ENCODE measurements at places on chromosomes 11 and 22. TPM values are rescaled to one million over a fixed set of nuclear protein-coding genes. Genes with fewer than 3 reads are reported as not detected.

DNA sequence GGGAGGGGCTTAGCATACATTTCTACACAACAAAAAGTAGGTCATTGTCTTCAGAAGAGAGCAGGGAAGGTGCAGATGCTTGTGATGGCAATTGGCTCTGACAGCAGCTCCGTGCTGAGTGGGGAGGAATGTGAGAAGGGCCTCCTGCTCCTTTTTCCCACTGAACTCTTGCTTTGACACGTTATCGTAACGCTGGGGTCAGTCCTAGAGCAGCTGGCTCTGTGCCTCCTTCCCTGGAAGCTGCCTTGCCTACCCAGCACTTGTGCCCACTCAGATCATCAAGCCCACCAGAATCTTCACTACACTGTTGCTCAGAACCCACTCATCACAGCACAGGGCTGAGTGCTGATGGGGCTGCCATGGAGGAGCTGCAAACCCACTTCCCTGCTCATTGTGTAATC, 14.9 kb upstream of the NAV2 start:
- H3K4me1 ChIP-seq: peaks cover 35% of the 10 kb centered on the region
- no peak overlapping the region for H3K27ac ChIP-seq
- H3K4me3 ChIP-seq: no peak overlapping the region
- no peaks in the 10 kb centered on the region for H3K27me3 ChIP-seq

GRCh38 chr11:105907319-105907718, 114.7 kb downstream of the MSANTD4 start:
- no peaks in the 10 kb centered on the region for H3K4me1 ChIP-seq
- no peak for DNase-seq
- H3K4me3 ChIP-seq: no peak overlapping the region
- H3K27ac ChIP-seq: no peak overlapping the region

GRCh38 chr22:41301085-41302020, at the start of gene ZC3H7B:
Gene ZC3H7B, plus strand, starts transcription at chr22:41301525. Its CDS starts 19,136 bp downstream, at chr22:41320661.
- peak within 1 kb of the TSS; percentile 100 for H3K4me3 ChIP-seq
- peaks cover 48% of the 10 kb centered on the region for H3K4me1 ChIP-seq
- no peaks in the 10 kb centered on the region for H3K27me3 ChIP-seq

DNA sequence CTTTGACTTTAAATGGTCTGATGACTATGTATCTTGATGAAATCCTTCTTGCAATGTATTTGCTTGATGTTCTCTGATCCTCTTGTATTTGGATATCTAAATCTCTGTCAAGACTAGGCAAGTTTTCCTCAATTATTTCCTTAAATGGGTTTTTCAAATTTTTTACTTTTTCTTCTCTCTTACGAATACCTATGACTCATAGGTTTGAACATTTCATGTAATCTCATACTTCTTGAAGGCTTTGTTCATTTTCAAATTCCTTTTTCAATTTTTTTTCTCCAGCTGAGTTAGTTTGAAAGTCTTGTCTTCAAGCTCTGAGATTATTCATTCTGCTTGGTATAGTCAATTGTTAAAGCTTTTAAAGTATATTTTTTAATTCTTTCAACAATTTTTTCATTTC, 13.1 kb downstream of the OR10W1 start:
- DNase-seq: no peak
- no peak overlapping the region for H3K27ac ChIP-seq
- no peak overlapping the region for H3K4me3 ChIP-seq
- no peaks in the 10 kb centered on the region for H3K36me3 ChIP-seq
- no peaks in the 10 kb centered on the region for H3K27me3 ChIP-seq

DNA sequence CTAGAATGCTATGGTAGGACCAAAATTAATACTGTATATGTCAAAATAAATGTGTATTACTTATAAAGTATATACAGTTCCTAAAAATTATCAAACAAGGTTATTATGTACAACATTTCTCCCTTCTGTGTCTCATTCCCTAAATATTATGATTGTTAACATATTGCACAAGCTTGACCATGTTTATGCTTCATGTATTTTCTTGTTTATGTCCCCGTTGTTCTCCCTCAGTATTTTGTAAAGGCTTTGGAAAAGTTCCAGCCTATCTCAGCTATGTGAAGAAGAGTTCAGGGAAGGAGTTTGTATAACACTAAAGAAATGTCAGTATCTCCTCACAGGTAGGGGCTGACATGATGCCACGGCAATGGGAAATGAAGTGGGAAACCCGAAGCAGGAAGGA, 19.6 kb downstream of the ADM start:
- peaks cover 35% of the 10 kb centered on the region for H3K4me1 ChIP-seq
- no peak for DNase-seq
- H3K36me3 ChIP-seq: no peaks in the 10 kb centered on the region
- H3K4me3 ChIP-seq: no peak overlapping the region
- no peaks in the 10 kb centered on the region for H3K27me3 ChIP-seq
- peak overlapping the region; percentile 59 for H3K27ac ChIP-seq

DNA sequence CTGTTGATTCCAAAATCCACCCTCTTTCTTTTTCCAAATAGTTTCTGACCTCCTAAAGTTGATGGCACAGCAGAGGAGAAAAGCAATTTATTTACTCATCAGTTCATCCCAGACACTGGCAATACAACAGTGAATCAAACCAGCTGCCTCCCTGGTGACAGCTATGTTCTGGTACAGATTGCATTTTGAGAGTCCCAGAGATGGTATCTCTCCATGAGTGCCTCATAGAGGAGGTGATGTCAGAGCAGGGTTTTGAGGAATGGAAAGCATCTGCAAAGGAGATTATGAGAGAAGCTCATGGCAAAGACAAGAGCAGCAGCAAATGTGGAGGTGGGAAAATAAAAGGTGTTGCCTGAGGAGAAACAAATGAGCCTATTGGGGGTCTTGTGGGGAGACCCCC, 377.2 kb downstream of the MN1 start:
- H3K4me3 ChIP-seq: no peak overlapping the region
- H3K27ac ChIP-seq: no peak overlapping the region
- no peaks in the 10 kb centered on the region for H3K27me3 ChIP-seq
- peaks cover 14% of the 10 kb centered on the region for H3K4me1 ChIP-seq
- no peaks in the 10 kb centered on the region for H3K36me3 ChIP-seq

DNA sequence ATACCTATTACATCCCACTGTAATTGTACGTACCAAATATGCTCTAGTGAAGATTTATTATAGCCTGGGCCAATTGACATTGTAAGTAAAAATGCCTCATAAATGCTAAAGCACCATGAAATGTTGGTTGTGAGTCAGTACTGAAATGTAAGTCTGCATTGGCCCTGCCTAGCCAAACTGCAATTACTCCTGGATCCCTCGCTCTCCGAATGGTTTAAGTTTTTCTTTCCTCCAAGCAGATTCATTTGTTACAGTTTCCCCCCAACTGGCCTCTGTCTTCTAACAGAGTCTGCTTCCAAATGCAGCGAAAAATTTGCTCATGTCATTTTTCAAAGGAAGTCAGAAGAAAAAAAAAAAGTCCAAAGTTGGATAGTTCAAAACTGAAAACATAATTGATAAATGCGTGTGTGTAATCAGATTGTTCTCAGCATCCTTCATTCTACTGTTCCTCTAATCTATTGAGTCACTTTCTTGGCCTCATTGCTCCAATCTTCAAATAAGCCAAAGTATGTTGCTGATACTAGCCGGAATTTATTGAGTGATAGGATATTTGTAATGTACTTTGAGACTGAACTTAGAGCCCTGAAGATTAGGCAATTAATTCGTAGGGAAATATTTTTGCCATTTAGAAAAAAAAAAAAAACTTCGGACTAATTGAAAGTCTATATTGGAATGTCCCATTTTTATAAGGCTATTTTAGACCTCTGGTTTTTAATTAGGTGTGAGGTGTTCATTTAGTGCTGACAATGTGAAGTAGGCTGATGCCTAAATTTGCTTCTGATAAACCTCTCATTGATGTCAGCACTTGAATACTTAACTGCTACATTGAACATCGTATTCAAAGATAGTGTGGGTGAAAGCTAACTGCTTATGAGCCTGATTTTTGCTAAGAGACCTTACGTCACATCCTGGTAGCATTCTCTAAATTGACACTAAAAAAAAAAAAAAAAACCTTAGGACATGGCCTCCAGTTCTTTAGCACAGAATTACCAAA, 93.4 kb downstream of the WT1 start:
- H3K4me3 ChIP-seq: no peak overlapping the region
- no peaks in the 10 kb centered on the region for H3K36me3 ChIP-seq
- no peaks in the 10 kb centered on the region for H3K4me1 ChIP-seq
- H3K27me3 ChIP-seq: no peaks in the 10 kb centered on the region
- no peak overlapping the region for H3K27ac ChIP-seq
- DNase-seq: no peak

DNA sequence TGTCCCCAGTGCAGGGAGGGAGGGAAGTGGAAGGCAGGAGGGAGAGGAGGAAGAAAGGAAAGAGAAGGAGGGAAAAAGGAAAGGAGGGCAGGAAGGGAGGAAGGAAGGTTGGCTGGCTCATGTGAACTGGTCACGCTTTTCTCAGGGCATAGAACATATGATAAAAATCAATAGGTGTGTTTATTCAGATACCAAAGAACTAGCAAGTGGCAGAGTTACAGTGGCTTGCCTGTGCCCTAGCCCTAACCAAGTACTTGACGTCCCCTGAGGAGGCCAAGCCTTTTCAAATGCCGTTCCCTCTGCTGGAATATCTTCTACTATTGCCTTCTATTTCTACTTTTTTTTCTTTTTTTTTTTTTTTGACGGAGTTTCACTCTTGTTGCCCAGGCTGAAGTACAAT, 33.5 kb downstream of the CHRDL2 start:
- H3K36me3 ChIP-seq: no peaks in the 10 kb centered on the region
- no peak for DNase-seq
- no peaks in the 10 kb centered on the region for H3K27me3 ChIP-seq
- peaks cover 11% of the 10 kb centered on the region for H3K4me1 ChIP-seq
- H3K4me3 ChIP-seq: no peak overlapping the region

GRCh38 chr11:4704054-4704789, at the start of gene MMP26:
Gene MMP26, plus strand, starts transcription at chr11:4704784.
- H3K36me3 ChIP-seq: no peaks in the 10 kb centered on the region
- no peaks in the 10 kb centered on the region for H3K4me1 ChIP-seq
- H3K27ac ChIP-seq: no peak within 1 kb of the TSS
- H3K4me3 ChIP-seq: no peak within 1 kb of the TSS

DNA sequence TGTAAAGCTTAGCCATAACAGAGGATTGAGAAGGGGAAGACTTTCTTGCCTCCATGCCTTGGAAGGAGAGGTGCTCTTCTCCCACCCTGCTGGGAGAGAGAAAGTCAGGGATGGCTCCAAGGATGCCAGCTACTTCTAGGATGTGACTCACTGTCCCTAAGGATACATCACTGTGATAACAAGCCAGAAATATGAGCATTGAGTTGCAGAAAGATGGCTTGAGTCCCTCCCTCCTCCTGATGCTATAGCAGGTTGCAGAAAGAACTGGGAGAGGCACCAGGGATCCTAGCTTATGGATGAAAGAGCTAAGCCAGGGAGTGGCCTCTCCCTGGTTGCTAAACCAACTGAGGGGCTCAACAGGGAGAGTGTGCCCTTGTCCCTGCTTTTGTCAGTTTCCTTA, 27.8 kb upstream of the FJX1 start:
- H3K36me3 ChIP-seq: no peaks in the 10 kb centered on the region
- H3K4me3 ChIP-seq: no peak overlapping the region
- H3K27ac ChIP-seq: no peak overlapping the region
- H3K4me1 ChIP-seq: no peaks in the 10 kb centered on the region
- no peaks in the 10 kb centered on the region for H3K27me3 ChIP-seq

- no peaks in the 10 kb centered on the region for H3K36me3 ChIP-seq
- no peak overlapping the region for H3K4me3 ChIP-seq
- no peak for DNase-seq
- no peaks in the 10 kb centered on the region for H3K4me1 ChIP-seq
- no peak overlapping the region for H3K27ac ChIP-seq
- no peaks in the 10 kb centered on the region for H3K27me3 ChIP-seq
These were observed 1278.4 kb upstream of the TENM4 start for GRCh38 chr11:80719292-80719646.

DNA sequence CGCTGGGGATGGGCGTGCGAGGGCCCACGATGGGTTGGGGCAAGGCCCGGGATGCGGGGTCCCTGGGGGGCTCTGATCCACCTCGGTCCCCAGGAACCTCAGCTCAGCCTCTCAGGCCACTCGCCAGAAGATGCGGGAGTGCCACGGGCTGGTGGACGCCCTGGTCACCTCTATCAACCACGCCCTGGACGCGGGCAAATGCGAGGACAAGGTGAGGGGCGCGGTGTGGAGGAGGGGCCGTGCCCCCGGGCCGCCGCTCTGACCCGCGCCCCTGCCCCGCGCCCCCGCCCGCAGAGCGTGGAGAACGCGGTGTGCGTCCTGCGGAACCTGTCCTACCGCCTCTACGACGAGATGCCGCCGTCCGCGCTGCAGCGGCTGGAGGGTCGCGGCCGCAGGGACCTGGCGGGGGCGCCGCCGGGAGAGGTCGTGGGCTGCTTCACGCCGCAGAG, 6.3 kb downstream of the PKP3 start:
- H3K4me1 ChIP-seq: peaks cover 38% of the 10 kb centered on the region
- H3K27ac ChIP-seq: no peak overlapping the region
- H3K36me3 ChIP-seq: no peaks in the 10 kb centered on the region
- no peak overlapping the region for H3K4me3 ChIP-seq

GRCh38 chr11:126355324-126355925, at the start of gene ST3GAL4:
Gene ST3GAL4, plus strand, starts transcription at chr11:126355686. Its CDS starts 50,470 bp downstream, at chr11:126406156.
- peak within 1 kb of the TSS; percentile 72 for H3K4me3 ChIP-seq
- peak; percentile 89 for DNase-seq
- H3K27me3 ChIP-seq: no peaks in the 10 kb centered on the region
- no peaks in the 10 kb centered on the region for H3K36me3 ChIP-seq
- H3K27ac ChIP-seq: peak within 1 kb of the TSS; percentile 88

DNA sequence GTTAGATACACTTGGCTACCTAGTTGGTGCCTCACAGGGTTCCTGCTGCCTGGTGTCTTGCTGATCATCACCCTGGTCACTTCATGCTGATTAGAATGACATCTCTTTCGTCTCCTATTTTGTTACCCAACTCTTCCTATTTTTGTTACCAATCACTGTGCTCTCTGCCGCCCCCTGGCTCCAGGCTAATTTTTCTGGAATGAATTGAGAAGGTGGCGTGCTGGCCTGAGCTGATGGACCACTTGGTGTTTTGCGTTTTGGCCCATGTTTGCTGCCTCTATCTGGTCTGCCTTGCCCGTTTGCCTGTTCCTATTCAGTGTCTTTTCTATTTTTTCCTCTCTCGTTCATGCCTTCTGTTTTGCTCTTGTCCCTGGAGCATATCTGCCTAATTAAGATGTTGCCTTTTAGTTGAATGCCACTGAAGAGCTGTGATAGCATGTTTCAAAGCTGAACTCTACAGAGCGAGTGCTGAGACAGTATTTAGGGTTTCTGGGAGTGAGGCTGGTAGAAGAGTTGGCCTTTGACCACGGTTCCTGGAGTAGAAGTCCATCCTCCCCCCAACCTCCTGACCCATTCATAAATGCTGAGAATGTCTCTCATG, 5.9 kb upstream of the ATF4 start:
- H3K4me1 ChIP-seq: peaks cover 10% of the 10 kb centered on the region
- no peak for DNase-seq
- no peak overlapping the region for H3K4me3 ChIP-seq

MS4A1 gene
- total RNA-seq: not detected

OR4A16 gene
- not detected for total RNA-seq

YPEL4 gene
- 2.7 TPM for total RNA-seq

OR5B21 gene
- total RNA-seq: not detected

TYR gene
- not detected for total RNA-seq

GPR83 gene
- total RNA-seq: not detected

MTFP1 gene
- total RNA-seq: 21.1 TPM

H19 gene
- total RNA-seq: 252 TPM

JHY gene
- 7.6 TPM for total RNA-seq

RAB39A gene
- 1.7 TPM for total RNA-seq

MIOX gene
- total RNA-seq: not detected

MYO7A gene
- total RNA-seq: 9.1 TPM
